ENCODE measurements at places on chromosomes 4 and X.

- DNase-seq: no peak
Observed at GRCh38 chrX:43846558-43846957, 35.7 kb downstream of the MAOB start.

DNA sequence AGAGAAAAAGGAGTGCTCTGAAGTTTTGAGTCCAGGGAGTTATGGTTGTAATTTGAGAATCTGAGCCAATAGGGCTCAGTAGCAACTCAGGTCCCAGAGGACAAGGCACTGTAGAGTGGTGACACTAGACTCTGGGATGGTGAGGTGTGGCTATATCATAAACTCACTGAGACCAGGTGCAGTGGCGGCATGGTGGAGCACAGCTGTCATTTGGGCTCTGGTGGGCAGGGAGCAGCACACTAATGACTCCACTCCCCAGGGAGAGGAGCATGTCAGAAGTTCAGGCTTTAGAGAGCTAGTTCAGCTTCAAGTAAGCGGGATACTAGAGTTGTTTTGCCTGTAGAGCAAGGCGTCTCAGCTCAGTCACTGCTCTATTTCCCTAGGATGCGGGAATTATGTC, 165.4 kb upstream of the USP38 start:
- no peak for DNase-seq

DNA sequence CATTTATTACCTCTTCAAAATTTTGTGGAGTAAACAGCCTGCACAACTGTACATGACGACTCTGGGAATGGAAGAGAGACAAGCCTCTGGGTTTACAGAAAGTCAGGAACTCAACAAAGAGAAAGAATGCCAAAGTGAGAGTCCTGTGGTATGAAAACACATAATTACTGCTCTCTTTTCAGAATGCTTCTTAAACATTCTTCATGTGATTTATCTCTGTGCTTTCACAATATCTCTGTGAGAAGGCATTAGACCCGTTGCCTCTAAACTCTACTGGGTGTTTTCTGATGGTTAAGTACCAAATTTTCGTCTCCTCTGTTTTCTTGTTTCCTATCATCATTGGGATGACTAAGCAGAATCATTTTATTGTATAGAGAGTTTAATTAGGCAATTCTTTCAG, 966.6 kb upstream of the SLIT2 start:
- DNase-seq: no peak

DNA sequence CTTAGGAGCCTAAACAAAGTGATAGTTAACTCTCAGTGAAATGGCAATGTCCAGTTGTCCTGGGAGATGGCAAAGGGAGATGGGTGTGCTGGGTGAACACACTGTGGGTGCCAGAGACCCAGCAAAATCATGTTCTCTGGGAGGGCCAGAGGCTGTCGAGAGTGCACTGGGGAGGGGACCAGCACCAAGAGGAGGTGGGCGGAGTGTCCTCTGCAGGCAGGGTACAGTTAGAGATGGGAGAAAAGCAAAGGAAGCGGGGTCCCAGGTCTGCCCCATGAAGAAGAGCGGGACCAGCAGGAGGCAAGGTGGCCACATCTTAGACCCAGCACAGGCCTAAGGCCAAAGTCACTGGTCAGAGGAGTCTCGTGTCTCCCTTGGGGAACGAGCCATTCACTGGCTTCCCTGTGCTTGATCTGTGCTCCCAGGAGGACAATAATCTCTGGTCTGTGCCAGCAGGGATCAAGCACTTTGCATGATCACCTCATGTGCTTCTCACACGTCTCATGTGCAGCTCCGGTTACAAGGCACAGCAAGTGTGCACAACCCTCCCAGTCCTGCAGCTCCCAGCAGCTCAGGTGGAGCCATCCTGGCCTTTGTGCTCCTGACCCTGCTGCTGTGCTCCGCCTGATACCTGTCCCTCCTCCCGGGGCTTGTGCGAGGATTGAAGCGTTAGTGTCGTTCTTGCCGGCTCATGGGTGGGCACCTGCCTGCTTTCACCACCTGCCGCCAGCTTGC, 100.9 kb downstream of the FAM53A start:
- no peak for DNase-seq

GRCh38 chr4:180828455-180829018, 1414.7 kb upstream of the TENM3 start:
- DNase-seq: peak; percentile 83

DNA sequence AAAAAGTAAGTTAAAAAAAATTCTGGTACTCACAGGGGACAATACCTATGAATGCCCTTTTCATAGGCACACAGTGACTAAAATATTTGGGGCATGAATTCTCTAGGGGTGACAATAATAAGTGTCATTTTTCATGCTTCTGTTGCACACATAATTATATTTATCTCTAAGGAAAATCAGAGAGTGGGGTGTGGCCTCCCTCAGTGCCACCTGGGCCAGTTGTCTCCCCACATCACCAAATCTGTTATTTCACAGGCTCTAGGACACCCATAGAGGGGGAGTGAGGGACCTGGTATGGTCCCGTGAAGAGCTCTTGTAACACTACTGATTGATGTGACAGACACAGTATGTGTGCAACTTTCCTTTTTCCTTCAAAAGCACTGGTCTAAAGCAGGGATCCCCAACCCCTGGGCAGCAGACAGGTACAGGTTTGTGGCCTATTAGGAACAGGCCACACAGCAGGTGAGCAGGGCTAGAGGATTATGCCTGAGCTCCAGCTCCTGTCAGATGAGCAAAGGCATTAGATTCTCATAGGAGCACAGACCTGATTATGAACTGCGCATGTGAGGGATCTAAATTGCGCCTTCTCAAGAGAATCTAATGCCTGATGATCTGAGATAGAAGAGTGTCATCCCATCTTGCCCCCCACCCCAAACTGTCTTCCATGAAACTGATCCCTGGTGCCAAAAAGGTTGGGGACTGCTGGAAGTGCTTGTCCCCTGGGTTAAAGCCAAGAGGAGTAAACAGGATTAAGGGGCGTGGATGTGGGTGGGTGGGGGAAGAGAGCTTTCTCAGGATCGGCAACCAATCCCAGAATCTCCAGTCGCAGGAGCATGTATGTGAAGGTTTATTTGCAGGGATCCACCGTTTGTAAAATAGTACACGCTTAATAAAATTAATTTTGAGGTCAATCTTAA, 856 bp downstream of the SLC9B1 start:
- peak; percentile 50 for DNase-seq

GRCh38 chrX:119502727-119503483, 34.7 kb downstream of the SLC25A5 start:
- peak; percentile 75 for DNase-seq

GRCh38 chr4:28341784-28342183, 1481.1 kb downstream of the STIM2 start:
- no peak for DNase-seq

DNA sequence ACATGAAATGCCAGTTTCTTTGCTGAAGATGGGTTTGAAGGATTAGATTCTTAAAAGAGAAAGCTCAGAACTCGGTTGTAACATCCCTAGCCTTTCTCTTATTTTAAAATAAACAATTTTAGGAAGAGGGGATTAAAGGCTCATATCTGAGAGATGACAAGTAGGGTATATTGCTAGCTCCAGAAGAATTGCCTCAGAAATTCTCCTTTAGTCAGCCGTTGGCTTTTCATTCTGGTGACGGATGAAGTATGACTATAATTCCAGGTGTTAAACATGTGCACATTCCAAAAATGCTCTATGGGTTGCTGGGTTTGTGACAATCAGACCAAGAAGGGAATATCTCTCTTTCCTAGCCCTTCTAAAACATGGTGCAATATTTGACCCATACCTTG, 17.8 kb downstream of the DKK2 start:
- DNase-seq: no peak

- DNase-seq: no peak
Observed at GRCh38 chr4:20237894-20238537, 13.7 kb upstream of the SLIT2 start.

GRCh38 chrX:49272421-49272820, 2.8 kb downstream of the PPP1R3F start:
- no peak for DNase-seq

Measured in fibroblast of skin of scalp (primary cell).